HEK293T (cell line): ENCODE measurements at places on chromosomes 1 and 21.
A peak's percentile ranks its signal among the peaks of the same experiment; 100 is the strongest.

GRCh38 chr1:3070644-3071564, 1.9 kb downstream of the PRDM16 start:
- peak; percentile 20 for DNase-seq

DNA sequence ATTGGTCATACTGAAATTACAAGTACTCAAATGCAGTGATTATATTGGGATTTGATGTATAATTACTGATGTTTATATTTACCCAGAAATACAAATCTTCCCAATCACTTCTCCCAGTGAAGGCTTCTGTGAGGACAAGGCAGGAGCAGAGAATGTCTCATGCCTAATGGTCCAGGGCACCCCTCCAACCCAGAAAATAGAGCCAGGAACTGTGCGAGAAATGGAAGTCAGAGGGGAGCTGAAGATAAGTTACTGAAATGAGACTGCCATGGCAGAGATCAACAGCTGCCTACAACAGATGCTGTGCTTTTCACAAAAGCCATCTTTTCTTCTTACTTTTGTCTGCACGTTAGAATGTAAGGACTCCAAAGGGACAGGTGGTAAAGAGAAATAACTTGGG, 171.2 kb downstream of the TTLL7 start:
- DNase-seq = no peak

DNA sequence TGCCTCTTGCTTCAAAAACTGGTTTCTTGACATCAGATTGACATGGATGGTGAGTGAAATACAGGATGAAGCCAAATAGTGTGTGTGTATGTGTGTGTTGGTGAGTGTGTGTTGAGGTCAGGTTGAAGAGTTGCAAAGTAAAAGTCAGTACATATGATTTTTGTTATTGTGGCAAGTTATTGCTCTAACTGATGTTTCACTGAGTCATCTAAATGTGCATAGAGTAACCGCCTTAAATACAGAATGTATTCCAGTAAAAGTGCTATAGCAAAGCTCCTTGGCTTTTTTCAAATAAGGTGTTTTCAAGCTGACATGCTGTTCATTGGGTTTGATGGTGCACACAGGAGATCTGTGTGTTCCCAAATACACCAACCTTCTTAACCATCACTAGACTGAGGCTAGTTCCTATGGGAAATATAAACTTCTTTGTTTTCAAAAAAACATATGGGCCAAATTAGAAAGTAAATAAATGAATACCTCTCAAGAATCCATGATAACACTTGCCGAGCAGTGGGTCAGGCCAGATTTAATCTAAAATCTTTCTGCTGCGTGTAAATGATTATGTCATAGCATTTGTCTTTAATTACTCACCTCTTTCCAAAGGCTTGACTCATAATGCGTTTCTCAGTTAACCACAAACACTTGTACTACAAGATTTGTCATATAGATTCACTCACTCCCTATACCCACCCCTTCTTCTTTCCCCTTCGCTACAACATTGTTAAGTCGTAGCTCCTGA, 151.1 kb downstream of the LYPLAL1 start:
- no peak for DNase-seq

GRCh38 chr1:152884506-152884905, 6.4 kb downstream of the SMCP start:
- no peak for DNase-seq

DNA sequence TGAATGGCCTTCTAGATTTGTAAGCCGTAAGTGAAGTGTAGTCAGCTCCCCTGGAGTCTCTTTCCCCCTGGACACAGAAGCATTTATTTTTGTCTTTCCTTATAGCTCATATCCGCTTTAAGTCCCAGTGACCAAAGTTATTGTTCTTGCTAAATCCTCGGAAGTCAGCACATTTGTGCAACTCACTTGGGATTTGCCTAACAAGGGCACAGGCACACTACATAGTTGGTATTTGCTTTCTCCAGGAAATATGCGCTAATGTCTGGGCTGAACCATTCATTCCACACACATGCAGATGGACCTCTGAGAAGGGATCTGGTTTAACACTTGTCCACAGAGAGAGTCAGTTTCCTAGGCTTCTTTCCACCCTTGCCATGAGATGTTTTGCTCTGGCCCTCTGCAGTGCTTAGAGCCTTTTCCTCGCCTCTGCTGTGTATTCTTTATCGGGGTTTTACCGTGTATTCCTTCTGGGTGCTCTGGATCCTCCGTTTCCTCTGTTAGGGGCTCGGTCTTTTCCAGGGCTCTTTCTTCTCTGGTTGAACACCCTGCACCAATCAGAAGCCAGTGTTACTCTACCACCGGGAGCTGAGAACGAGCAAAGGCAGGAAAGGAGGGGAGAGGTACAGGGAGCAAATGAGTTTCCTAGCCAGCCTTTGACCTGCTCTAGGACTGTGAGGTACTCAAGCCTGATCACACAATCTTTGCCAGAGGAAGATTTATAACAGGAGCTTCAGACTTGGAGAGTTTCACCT, 72.4 kb downstream of the ABCA4 start:
- no peak for DNase-seq

DNA sequence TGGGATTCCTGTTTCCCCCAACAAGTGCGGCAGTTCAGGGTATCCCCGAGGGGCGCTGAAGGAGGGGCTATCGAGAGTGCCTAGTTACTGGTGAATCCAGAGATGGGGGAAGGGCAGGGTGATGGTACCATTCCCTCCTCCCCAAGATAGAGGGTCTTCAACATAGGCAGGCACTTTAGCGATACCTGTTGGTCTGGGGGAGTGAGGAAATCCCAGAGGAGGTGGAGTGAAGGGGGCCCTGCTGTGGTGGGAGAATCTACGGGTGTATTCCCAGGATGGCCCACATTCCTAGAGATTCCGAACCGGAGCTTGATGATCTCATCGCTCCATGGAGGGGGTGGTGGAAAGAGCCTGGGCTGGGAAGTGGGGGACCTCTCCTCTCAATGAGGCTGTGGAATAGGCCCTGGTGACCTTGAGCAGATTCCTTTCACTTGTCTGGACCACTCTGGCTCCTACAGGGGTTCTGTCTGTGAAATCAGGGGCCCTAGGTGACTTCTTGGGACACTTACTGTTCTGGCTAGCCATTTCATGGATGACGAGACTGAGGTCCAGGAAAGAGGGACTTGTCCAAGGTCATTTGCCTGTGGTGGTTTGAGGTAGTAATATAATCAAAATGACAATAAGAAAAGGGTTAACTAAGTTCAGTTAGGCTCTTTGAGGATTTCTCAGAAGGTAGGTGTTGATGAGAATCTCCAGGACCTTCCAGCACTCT, 52.7 kb upstream of the SYNC start:
- no peak for DNase-seq

DNA sequence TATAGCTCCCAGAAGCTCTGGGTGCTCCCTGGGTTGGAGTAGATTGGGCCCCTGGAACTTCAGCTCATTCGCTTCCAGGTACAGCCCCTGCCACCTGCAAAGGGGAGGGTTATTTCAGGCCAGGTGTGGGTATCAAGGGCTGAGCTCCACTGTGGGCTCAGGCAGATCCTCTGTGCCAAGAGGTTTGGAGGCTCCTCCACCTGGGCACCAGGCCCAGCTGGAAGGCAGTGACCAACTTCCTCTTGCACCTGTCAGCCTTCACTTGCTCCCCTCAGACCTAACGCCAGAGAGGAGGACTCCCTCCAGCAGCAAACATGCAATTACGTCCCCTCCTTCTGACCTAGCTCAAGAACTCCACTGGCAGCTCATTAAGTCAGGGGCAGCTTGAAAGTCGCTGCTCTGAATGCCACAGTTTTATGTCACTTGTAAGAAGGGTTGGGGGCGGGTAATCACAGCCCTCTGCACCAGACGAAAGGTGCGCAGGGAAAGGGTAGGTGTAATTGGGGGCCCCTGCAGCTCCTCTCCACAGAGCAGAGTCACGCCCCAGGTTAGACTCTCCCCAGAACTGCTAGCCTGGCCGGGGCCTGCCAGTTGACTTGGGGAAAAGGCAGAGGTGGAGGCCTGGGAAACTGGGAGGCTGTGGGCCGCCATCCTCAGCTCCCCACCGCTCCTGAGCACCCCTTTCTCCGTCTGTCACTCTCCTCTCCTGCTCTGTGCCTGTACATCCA, 125.0 kb upstream of the TMPRSS2 start:
- no peak for DNase-seq

- no peak for DNase-seq
These were observed 51.2 kb downstream of the LRRN2 start for GRCh38 chr1:204634260-204634910.

DNA sequence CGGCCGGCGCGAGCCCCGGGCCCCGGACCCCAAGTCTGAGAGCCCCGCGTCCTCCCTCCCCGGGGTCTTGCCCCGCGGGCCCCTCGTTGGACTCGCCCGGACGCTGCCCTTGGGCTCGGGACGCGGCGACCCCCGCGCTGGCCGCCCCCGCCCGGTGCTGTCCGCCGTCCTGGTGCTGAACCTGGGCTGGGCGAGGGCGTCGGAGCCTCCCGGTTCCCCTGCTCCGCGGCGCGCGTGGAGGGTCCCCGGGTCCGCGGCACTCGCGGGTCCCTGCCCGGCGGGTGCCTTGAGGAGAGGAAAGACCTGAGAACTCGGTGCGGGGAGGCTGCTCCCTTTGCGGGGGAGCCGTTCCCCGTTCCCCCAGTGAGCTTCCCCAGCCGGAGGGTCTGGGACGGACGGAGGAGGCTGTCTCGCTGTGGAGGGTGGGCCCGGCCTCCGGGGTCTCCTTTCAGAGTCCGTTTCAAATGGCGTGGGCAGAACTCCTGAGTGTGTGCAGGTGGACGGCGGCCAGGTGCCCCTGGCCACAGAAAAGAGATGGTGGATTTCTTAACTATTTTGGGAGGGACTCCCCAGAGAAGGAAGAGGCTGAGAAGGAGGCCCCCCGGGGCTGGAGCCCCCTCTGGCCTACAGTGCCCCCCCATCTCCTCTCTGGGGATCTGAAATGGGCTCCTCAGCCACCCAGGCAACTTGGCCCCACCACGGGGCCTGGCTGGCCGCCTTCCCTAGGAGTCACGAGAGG, 595 bp downstream of the GABRD start:
- DNase-seq = peak; percentile 50

- DNase-seq = no peak
These were observed 36.5 kb downstream of the SLC66A1 start for GRCh38 chr1:19348441-19349198.

DNA sequence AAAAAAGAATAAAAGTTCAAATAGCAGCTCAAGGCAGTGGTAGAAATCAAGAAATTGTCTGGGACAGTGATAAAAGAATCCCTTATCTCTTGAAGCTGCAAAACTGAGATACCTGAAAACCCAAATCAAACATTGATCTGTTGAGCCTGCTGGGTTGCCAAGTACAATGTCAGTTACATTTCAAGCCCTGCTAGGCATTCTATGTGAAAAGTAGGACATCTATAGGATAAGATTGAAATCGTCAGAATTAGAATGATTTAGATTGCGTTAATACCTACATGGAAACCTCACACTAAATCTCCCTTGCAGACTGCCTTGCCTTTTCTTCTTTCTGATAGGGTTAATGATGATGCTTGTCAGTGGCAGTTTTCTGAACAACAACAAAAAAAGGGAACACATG, 1684.4 kb upstream of the B3GALT2 start:
- no peak for DNase-seq

DNA sequence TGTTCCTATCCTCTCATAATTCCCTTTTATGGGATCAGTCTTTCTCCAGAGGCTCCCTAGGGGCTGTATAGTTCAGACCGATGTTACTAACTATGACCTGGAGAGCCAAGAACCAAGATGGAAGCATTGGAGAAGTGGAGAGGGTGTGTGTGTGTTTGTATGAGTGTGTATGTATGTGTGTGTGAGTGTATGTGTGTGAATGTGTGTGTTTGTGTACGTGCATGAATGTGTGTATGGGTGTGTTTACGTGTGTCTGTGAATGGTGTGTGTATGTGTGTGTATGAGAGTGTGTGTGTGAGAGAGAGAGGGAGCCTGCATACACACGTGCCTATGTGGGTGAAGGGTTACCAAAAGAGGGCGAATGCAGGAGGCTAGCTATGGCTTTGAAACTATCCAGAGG, 4.9 kb downstream of the MYBPHL start:
- DNase-seq = no peak

DNA sequence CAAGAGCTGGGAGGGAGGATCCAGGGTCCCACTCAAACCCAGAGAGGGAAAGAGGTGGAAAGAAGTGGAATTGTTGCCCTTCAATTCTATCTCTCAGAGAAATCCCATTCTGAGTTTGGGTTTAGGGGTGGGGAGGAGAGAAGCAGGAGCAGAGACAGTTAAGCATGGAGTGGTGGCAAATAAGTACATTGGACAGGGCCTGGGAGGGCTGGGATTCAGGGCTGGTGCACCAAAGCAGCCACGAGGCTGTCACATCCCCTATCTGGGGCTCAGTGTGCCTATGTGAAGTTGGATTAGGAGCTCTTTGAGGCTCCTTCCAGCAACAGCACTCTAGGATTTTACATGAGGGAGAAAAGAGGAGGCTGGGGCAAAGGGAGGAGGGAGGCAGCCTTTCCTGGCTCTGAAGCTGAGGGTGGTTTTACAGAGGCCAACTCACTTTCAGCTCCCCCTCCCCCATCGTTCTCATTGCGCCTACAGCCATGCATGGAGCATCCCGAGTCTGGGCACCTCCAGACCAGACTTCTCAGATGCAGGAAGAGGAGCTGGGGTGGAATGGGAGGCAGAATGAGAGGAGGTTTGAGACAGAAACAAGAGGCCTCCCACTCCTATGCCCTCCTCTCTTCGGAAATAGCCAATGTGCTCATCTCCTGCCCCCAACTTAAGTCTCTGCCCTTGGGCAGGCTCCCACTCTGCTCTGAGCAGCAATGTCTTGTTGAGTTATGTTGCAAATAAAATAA, 3.0 kb upstream of the SYT6 start:
- no peak for DNase-seq

- DNase-seq = no peak
These were observed 3.9 kb upstream of the IL24 start for GRCh38 chr1:206893380-206893779.

GRCh38 chr1:236016782-236017400, 48.0 kb downstream of the NID1 start:
- no peak for DNase-seq

- no peak for DNase-seq
These were observed 6.4 kb downstream of the C1orf116 start for GRCh38 chr1:207026104-207026534.

GRCh38 chr1:150909585-150910180, 16.5 kb upstream of the SETDB1 start:
- DNase-seq = no peak

DNA sequence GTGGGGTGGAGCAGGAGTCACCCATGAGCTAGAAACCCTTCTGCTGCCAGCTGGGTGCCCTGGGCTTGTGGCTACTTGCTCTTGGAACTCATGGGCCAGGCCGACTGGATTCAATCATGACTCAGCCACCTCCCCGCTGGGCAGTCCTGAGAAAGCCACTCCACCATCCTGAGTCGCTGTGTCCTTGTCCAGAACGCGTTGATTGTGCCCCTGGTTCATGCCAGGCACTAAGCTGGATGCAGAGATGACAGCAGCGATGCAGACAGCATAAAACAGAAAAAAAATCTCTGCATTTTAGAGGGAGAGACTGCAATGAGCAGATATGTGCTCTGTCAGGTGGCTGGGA, 10.6 kb downstream of the PADI1 start:
- DNase-seq = no peak

GRCh38 chr1:168372307-168372706, 91.6 kb downstream of the TBX19 start:
- DNase-seq = no peak

GRCh38 chr21:35376406-35377135, 327.5 kb upstream of the RUNX1 start:
- no peak for DNase-seq
